ENCODE measurements at places on chromosomes 7 and 10. TPM values are rescaled to one million over a fixed set of nuclear protein-coding genes. Genes with fewer than 3 reads are reported as not detected.

DNA sequence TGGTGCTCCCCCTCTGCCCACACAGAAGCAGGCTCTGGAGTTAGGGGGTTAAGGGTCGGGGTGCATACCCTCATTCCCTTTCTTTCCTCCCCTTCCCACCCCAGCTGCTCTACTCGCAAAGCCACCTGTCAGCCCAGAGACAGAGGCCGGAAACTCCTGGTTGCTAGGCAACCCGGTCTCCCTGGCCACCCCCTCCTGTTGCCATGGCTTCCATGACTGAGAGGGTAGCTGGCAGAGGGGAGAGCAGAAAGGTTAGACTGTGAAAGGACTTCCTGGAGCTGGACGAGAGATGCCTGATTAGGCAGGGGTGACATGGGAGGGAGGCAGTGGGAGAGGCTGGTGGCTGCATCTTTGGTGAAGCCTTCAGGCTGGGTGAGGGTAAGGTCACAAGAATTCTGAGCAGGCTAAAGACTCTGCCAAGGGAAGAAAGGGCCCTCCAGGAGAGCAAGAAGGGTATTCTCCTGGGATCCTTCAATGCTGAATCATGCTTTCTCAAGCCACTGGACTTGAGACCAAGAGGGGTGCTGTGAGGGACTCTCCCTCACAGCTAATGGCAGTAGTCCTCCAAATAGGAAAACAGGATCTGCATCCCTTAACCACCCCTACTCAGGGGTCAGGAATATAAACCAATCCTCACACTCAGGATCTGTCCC is 5.4 kb downstream of the PSD start:
- peak; percentile 38 for DNase-seq

- DNase-seq, result no peak
Measured at GRCh38 chr10:1489801-1490200, 247.5 kb downstream of the ADARB2 start.

GRCh38 chr10:53361281-53361680 is 588.7 kb upstream of the MBL2 start:
- no peak for DNase-seq

- DNase-seq, result no peak
Measured at GRCh38 chr10:31033147-31033546, 1.5 kb upstream of the ZNF438 start.

DNA sequence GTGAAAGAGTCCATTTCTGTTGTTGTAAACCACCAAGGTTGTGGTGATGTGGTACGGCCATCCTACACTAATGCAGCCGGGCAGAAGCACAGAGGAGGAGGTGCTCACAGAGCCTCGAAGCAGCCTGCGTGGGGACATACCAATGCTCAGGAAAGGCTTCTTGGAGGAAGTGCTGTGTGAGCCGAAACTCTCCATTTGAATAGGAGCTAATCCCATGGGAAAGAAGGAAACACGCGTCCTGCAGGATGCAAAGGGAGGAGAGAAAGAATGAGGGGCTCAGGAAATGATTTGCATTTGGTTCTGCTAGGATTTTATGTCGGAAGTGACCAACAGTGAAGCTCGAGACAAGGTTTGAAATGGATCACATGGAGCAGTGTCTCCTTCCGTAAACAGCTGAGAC is 477.9 kb upstream of the ANKRD30A start:
- DNase-seq, result no peak

GRCh38 chr10:58780476-58780875 is 267.8 kb downstream of the BICC1 start:
- DNase-seq, result no peak

The PHKG1 gene
- total RNA-seq, result not detected

Data from A172 (cell line).